ENCODE measurements at places on chromosomes 13 and 19.

DNA sequence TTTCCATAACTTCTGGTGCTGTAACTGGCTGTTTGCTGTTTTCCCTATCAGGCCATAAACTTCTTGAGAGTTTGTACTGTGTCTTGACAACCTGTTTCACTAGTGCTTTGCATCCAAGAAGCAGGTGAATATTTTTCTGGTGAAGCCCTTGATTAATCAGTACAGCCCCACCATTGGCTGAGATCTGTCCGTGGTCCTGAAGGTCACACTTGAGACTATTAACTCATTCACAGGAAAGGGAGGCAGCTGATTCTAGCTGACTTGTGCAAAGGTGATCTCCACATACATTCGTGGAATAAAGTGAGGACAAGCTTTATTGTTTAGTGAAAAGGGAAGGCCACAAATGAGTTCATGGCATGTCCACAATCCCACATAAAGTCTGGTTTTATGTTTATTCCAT, 61.4 kb upstream of the ZNF835 start:
- DNase-seq, result no peak

- DNase-seq, result no peak
Measured at GRCh38 chr19:33660410-33661124, 38.8 kb downstream of the CHST8 start.

GRCh38 chr13:100689191-100689590, 14.6 kb upstream of the TMTC4 start:
- no peak for DNase-seq

DNA sequence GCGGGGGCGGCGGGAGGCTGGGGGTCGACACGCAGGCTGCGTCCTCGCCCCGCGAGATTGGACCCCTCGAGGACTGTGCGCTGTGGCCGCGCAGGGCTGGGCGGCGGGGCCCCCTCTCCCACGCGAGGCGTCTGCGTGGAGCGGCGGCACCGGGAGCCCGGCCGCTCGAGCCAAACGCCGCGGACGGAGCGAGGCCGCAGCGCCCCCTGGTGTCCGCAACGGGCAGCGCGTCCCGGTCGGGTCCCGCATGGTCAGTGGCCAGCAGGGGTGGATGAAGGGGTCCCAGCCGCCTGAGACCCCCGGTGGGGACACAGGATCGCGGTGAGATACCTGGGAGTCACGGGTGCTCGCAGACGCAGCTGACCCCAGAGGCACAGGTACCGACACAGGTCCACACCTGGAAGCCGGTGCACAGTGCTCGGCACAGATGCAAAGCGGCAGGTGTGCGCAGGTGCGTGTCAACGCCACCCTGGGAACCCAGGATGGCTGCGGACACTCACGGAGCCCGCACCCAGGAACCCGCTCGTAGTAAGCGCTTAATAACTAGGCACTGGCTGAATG, 2.1 kb upstream of the CIRBP start:
- DNase-seq, result no peak

- no peak for DNase-seq
Measured at GRCh38 chr19:58364146-58364545, 1.6 kb upstream of the ZNF497 start.

GRCh38 chr19:33300894-33301143, 1.5 kb downstream of the CEBPA start:
- no peak for DNase-seq

DNA sequence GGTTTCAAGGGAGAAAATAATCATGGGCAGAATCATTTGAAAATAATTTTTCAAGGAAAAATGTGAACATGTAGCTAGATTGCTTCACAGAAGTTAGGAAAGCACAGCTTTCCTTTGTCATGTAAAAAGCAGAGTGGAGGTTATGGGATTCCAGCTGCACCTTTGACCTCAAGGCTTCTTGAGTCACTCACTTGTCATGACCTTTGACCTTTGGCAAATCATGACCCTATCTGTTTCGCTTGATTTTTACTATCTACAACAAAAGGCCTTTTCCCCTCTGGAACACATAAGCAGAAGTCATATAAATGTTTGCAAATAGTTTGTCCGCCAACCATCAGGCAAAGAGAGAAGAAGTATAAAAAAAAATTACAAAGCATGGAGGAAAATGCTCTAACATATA, 210.7 kb upstream of the MIR17HG start:
- no peak for DNase-seq

DNA sequence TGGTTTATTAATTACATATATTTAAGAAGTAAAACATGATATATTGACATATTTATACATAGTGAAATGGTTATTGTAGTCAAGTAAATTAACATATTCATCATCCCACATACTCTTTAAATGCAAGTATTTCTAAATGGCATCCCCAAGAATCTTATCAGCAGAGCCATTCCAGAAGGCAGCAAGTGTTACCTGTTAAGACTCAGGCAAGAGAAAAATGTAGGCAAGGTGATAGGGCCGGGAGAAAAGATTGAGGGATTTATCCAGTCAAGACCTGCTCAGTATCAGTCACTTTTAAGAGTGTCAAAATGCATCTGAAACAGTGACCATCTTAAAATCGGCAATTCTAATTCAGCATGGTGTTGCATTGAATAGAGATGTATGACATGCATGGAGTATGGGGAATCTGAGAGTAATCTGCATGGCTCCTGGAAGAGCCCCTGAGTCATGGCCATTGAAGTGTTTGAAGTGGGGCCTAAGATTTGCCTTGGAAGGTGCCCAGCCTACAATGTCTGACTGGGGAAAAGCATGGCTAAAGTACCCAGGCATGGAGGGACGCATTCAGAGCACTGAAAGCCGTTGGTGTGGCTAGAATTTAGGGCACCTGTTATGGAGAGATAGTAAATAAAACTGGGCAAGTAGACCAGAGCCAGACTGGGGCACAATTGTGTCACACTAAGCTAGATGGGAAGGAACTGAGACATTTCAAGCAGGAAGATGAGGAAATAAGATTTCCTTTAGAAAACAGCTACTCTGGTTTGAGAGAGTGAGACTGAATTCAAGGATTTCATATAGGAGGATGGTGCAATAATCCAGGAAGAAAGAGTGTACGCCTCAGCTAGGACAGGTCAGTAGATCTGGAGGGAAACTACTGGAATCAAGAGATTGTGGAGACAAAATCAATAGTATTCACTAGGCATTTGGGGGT, 25.0 kb upstream of the C1QTNF9B start:
- no peak for DNase-seq

- peak; percentile 68 for DNase-seq
Measured at GRCh38 chr13:22915442-22916082, 265.2 kb upstream of the SGCG start.

DNA sequence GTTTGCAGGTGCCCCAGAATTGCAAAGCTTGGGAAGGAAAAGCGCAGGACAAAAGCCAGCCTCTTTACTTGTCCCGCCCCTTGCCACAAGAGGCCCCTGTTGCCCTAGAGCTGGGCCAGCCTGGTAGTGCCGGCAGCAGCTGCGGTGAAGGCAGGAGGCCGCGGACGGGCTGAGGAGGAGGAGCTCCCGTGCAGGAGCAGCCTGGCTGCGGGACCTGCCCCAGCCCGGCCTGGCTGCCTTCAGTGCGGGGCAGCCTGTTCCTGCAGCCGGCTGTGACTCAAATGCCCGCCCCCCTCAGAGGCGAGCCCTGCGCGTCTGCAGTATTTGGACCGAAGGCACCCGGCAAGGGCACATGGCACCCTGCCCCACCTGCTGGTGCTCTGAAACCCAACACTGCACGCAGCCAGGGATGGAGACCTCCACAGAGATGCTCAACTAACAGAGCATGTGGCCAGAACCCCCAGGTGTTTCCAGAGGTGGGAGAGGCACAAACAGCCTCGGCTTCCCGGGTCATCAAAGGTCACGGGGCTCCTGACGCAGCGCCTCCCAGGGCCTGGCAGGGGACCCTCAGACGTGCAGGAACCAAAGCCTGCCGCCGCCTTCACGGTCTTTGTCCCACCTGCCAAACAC, 29.7 kb downstream of the NAXD start:
- DNase-seq, result peak; percentile 67

GRCh38 chr13:51534041-51534817, 50.0 kb upstream of the WDFY2 start:
- no peak for DNase-seq

- DNase-seq, result no peak
Measured at GRCh38 chr13:97459215-97459777, 25.3 kb downstream of the RAP2A start.

GRCh38 chr19:47573071-47574026, at the start of gene ZNF541:
ZNF541 (minus strand) TSS chr19:47573148; CDS start chr19:47555856, 17,292 bp downstream.
- no peak for DNase-seq

- DNase-seq, result no peak
Measured at GRCh38 chr13:37539170-37539569, 59.4 kb downstream of the POSTN start.

DNA sequence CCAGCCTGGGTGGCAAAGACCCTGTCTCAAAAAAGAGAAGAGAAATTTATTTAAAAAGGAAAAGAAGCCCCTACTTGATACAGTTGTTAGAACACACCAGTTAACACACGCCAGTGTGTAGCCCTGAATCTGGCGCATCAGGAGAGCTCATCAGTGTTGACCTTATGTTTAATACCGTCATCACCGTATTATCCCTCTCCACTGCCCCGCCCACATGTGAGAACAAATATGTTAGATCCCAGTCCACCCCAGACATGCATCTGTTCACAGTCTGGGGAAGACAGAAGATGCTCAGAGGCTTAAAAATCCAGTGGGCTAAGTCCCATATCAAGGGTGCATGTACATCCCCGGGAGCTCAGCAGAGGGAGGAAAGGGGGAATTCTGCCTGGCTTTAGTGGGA, 155.2 kb downstream of the DPF1 start:
- no peak for DNase-seq

GRCh38 chr19:1076951-1077350, 10.0 kb downstream of the ARHGAP45 start:
- DNase-seq, result no peak

- no peak for DNase-seq
Measured at GRCh38 chr19:13302526-13303270, 152.5 kb downstream of the IER2 start.

DNA sequence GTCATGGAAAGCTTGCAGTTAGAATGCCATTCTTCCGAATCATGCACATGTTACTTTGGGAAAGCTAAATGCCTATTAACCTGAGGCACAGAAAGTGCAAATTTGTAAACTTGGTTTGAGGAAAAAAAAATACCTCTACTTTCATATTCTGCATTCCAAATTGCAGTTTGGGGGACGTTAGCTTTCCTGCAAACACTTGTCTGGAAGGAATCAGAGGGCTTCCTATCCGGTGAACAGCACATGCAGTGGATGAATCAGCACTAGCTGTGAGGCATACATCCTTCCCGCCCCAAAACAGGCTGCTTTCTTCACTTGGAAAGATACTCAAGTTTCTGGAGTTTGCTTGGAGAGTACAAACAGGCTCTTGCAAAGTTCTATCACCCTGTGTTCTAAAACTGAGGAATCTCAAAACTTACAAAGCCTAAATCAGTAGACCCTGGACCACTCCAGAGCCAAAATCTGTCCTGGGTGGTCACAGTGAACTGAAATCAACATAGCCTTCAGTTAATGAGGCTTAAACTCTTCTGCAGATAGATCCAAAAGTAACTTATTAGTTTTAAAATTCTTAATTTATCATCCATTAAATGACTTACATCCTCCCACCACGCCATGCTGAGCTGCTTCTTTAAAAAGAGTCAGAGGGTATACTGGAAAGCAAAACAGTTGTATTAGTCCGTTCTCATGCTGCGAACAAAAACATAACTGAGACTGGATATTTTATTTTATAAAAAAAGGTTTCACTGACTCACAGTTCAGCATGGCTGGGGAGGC, 802.3 kb upstream of the ARGLU1 start:
- DNase-seq, result no peak

- DNase-seq, result no peak
Measured at GRCh38 chr13:95553581-95554385, 1.3 kb downstream of the CLDN10 start.

- DNase-seq, result no peak
Measured at GRCh38 chr13:97367016-97367822, 66.8 kb upstream of the RAP2A start.

- no peak for DNase-seq
Measured at GRCh38 chr19:15154002-15154612, 46.7 kb downstream of the NOTCH3 start.

DNA sequence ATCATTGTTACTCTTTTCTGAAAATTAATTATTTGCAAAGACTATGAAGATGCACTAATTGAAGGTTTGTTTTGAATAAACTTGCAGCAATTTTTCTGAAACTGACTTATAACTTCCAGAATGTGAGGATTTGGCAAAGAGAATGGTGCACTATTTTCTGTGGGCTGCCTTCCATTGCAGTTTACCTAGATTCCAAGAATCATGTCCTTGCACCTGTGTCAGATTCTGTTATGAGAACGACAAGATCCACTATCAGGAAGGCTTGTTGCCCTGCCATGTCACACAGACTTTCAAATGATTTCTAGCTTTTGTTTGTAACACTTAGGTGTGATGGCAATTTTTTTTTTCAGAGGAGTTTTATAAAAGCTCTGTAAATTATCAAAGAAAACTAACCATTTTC, 5.6 kb upstream of the SLAIN1 start:
- DNase-seq, result no peak

- DNase-seq, result no peak
Measured at GRCh38 chr13:28750187-28751045, 31.6 kb upstream of the SLC46A3 start.

DNA sequence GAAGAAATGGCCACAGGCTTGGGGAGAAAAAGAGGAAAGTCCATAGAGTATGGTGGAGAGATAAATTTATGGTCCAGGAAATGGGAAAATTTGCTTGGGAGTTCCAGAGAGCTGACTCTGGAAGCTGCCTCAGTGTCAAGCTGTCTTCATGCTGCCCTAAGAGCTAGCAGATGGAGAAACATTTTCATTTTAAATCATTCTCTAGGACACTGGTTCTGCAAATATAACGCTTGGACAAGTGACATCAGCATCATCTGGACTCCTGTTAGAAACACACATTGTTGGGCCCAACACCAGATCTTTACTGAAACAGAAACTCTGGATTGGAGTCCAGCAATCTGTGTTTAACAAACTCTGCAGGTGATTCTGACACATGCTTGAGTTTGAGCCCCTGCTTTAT, 592.0 kb upstream of the KLF12 start:
- no peak for DNase-seq

GRCh38 chr19:46840498-46840942, 10.1 kb downstream of the AP2S1 start:
- peak; percentile 24 for DNase-seq

DNA sequence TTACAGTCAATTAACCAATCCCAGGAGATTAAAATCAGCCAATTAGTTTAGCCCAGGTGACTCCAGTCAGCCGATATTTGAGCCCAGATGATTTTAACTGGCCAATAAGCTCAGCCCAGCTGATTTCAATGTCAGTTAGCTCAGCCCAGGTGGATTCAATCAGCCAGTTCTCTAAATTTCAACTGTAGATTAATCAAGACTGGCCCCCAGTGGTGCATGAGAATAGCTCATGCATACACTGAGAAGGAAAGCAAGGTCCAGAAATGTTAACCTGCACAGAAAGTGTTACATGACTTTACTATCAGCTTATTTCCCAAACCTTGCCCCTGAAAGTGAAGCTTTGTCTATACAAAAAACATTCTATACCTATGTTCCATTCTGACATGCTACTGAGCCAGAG, 55.4 kb upstream of the ZNF724 start:
- DNase-seq, result no peak
